ENCODE measurements at places on chromosomes 7 and 10. TPM values are rescaled to one million over a fixed set of nuclear protein-coding genes. Genes with fewer than 3 reads are reported as not detected.

DNA sequence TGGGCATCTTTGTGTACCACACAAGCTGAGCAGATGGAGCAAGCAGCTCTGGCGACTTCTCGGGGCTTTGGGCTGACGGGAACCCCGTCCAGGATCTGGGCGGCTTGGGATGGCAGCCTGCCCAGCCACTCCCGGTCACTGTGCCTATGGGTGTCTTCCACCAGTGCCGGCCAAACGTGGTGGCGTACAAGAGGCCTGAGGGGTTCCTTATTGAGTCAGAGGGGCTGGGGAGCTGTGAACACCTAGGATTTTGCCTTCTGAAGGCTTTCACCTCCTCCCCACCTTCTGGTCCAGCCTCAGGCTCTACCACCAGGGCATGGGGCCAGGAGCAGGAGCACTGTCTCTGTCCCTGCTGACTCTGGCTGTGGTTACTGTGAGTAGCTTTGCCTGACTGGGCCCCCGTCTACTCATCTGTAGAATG is 71.8 kb upstream of the PPIF start:
- DNase-seq = no peak

MLXIPL gene
- 160 TPM for total RNA-seq

PRSS2 gene
- total RNA-seq = not detected

OPALIN gene
- total RNA-seq = not detected

LRIT1 gene
- total RNA-seq = 6.6 TPM

Data from testis (tissue), 5 donors.